ENCODE measurements at places on chromosomes 3 and 15.

GRCh38 chr3:197297476-197298340 lies 704 bp downstream of the DLG1 start:
- DNase-seq = peak; percentile 83

- DNase-seq = no peak
These were observed 39.1 kb upstream of the TM4SF19 start for GRCh38 chr3:196377321-196377720.

GRCh38 chr3:71512000-71512399 lies 71.5 kb downstream of the FOXP1 start:
- DNase-seq = peak; percentile 63

GRCh38 chr3:59660376-59660775 lies 610.6 kb upstream of the CFAP20DC start:
- DNase-seq = no peak

- DNase-seq = no peak
These were observed 14.7 kb downstream of the USP50 start for GRCh38 chr15:50531766-50532165.

DNA sequence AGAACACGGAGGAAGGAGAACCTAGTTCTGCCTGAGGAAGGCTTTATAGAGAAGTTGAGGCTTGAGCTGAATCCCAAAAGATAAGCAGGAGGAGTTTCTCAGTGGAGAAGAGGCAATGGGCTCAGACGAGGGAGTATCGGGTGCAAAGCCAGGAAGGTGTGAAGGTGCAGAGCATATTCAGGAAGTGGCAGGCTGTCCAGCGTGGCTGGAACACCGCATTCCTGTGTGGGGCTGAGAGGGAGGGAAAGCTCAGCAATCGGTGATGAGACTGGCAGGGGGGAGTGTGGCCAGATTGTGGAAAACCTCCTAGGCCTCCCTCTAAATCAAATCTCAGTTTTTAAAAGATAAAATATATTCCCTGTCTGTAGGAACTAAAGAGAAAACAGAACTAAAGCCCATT lies 63.0 kb downstream of the ARHGAP31 start:
- no peak for DNase-seq

DNA sequence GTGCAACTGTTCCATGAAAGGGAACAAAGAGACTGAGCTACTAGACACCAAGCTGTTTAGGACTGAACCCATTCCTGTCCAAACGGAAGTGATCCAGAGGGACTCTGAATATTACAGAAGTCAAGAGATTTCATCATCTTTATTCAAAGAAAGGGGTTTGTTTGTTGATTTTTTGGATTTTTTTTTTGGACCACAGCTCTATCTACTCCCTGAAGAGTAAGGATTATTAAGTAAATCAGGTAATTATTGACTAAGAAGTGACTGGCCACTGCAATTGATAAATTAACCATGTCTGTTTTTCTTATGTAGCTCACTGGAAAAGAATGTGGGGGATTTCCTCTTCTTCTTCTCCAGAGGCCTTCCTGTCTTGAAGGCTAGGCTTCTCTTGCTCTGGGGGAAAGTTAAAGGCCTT lies 146.6 kb upstream of the TPM1 start:
- DNase-seq = no peak

GRCh38 chr3:103440539-103441203 lies 1005.9 kb downstream of the ZPLD1 start:
- DNase-seq = no peak

DNA sequence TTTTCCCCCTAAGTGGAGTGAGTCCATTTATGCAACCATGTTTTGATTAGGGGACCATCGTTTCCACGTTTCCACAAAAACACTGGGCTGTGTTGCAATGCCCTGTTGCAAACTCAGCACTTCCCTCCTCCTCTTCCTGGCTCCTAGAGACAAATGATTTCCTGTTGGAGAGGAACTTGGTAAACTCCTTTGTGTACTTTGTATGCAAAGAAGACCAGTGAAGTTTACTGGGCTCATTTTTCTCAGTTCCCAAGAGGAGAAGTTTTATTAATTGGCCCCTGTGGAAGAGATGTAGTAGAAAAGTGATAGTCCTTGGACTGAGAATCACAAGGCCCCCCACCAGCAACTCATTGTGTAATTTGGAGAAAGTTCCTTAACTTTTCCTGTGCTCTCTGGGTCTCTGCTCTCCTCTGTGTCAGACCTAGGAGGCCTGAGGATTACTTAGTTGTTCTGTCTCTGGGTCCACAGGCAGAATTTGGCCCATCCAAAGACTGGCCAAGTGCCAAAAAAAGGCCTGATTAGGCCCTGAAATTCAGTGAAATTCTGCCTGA lies 95.0 kb downstream of the ATG7 start:
- no peak for DNase-seq

- no peak for DNase-seq
These were observed 545.3 kb downstream of the MAGI1 start for GRCh38 chr3:65493371-65493882.

DNA sequence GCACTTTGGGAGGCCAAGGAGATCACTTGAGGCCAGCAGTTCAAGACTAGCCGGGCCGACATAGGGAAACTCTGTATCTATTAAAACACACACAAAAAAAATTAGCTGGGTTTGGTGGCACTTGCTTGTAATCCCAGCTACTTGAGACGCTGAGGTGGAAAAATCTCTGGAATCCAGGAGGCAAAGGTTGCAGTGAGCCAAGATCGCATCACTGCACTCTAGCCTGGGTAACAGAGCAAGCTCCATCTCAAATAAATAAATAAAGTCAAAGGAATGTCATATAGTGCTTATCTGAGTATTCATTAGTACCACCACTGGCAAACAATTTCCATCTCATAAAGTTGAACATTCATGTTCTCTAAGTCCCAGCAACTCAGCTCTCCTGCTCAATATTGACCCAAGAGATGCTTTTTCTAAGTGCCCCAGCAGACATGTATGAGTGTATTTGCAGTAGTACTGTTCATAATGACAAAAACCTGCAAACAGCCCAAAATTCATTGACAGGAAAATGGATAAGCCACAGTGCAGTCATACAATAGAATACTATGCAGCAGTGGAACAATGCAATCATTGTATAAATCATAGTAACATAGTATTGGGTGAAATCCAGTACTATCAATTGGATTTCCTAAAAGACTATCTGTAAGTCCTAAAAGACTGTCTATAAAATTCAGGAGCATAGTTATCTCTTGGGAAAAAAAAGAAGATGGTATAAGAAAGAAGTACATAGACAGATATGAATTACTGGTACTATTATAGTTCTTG lies 751.5 kb upstream of the LMCD1 start:
- DNase-seq = no peak

GRCh38 chr15:100771746-100772145 lies 107.9 kb upstream of the ALDH1A3 start:
- DNase-seq = no peak

DNA sequence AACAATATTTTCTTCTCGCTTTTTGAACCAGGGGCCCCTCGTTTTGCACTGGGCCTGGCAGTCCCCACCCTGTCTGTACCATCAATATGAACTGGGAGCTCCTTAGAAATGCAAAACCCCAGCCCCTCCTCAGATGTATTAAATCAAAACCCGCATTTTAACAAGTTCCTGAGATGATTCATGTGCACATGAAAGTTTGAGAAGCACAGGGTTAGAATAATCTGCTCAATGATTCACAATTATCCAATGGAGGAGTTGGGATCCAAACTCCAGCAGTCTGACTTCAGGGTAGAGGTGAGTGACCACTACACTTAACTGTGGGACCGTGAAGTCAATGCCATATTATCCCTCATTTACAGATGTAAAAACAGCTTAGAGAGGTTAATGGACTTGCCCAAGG lies 256.4 kb downstream of the IGSF11 start:
- no peak for DNase-seq

- no peak for DNase-seq
These were observed 2.1 kb upstream of the ATP13A4 start for GRCh38 chr3:193556841-193557240.

DNA sequence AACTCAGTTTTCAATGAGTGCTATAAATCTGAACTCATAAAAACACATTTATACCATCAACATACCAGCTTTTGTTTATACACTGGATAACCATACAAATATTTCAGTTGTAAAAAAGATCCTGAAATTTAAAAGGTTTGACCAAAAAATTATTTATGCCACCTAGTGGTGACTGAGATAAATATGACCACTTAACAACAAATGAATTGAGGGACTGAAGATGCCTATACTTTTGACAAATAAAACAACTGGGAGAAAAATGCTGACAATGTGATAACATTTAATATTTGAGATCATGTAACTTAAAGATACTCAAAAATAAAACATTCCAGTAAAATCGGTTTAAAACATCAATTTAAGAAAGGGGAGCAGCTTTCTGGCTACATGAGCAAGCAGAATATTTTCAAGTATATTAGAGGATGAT lies 30.4 kb downstream of the ATG3 start:
- peak; percentile 26 for DNase-seq

DNA sequence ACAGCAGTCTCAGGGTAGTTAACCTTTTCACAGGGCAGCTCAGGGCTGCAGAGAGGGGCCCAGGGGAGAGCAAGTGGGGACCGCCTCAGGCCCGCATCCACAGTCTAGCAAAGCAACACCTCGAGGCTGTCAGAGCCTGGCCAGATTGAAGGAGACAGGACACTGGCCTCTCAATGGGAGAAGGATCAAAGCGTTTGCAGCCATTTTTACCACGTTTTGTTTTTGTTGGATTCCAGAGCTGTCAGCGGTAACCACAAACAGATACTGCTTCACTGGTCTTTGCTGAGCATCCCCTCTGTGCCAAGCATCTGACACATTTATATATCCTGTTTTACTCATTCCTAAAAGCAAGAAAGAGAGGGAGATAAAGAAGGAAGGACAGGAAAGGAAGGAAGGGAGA lies 153.8 kb downstream of the SHQ1 start:
- DNase-seq = no peak

GRCh38 chr3:23108451-23109057 lies 94.6 kb upstream of the UBE2E2 start:
- no peak for DNase-seq

DNA sequence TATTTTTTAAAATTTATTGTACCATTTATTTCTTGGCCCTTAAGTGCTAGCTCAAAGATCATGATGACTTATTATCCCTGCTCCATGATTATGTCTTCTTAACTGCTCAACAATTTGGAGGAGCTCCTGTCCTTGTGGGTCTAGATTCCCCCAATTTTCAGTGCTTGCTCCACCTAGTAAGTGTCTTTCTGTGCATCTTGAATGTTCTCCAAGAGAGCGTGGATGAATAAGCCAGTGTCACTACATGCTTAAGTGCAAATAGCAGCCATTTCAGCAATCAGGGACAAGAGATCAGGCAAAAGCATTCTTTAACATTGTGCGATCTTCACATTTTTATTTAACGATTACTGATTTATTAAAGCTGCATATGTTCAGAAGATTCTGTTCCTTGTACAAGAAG lies 99.4 kb downstream of the ALCAM start:
- no peak for DNase-seq

- no peak for DNase-seq
These were observed 713.2 kb downstream of the NLGN1 start for GRCh38 chr3:174110761-174111160.

DNA sequence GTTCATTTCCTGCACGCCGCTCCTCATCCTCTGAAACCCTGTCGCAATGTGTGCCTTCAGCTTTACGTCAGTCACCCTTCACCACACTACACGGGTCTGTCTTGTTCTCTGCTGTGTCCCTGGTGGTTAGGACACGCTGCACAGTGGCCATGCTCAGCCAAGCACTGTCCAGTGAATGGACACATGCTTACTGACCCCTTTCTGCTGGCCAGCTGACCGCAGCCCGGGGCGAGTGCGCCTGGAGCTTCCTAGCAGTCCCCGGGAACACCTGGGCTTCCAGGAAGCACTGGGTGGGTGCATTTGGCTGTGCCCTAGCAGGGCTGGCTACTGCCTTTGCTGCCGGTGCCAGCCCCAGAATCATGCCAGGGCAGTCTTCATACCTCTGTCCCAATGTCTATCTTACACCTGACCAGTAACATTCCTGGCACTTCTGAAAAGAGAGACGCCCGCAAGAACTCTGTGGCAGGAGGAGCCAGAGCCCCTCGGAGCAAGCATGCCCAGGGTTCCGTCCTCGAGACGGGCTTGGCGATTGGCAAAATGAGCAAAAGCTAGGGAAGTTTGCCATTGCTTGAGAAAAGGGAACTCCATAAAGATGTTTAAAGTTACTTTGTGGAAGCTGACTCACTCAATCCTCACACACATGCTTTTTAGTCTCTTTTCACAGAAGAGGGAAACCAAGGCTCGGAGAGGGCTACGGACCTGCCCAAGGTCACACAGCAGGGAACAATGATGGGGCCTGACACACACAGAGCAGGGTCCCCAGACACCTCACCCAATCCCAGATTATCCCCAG lies 15.7 kb upstream of the ZXDC start:
- DNase-seq = no peak

DNA sequence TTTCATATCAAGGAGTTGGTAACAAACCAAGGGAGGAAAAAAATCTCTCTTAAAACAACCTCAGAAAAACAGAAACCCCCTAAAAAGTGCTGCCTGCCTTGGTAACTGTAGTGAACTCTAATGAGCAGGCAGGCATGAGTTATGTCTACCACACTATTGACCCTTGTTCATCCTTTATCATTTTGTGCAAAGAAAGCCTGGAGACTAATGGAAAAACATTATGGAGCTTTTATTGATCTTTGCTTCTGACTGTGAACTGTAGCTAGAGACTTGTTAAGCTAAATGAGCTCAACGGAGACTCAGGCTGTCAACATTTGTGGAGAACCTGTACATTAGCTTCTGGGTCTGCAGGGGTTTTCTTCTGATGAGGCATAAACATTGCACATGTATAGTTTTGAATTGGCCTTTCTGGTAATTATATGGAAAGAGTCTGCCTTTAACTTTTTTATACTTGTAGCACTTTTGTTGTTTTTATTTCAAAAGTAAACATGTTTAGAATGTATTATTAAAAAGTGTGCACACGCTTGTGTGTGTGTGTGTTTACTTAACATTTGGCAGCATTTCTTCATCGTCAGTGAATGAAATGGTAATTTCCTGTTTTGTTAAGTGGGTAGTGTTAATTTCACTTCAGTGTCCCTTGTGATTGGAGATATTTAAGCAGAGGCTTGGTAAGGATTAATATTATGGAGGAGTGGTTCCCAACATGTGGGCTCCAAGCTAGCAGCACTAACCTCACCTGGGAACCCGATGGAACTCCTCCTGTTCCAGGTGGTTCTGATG lies 15.9 kb upstream of the SPTSSB start:
- no peak for DNase-seq

- no peak for DNase-seq
These were observed 128.4 kb upstream of the ZBED2 start for GRCh38 chr3:111723293-111724215.

DNA sequence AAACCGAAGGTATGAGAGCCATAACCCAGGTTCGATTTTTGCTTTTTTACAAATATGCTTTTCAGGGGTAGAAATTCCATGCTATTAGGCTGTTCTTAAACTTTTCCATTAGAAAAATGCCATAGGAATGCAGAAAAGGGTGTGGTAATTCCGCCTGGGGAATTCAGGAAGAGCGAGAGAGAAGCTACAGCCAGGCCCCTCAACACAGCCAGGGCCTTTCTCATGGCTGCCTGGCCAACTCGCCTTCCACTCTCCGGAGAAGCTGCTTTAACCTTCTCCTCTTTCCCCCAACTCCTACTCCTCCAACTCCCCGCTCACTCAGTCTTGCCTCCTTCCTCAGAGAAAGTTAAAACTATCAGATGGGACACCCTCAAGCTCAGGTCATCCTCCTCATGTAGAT lies 9.1 kb upstream of the TICRR start:
- DNase-seq = no peak
